Activated CD4-positive, alpha-beta memory T cell treated with anti-CD3 and anti-CD28 coated beads for 36 hours (primary cell): ENCODE measurements at places on chromosomes 4 and X. TPM values are rescaled to one million over a fixed set of nuclear protein-coding genes. Genes with fewer than 3 reads are reported as not detected.
A peak's percentile ranks its signal among the peaks of the same experiment; 100 is the strongest.

DNA sequence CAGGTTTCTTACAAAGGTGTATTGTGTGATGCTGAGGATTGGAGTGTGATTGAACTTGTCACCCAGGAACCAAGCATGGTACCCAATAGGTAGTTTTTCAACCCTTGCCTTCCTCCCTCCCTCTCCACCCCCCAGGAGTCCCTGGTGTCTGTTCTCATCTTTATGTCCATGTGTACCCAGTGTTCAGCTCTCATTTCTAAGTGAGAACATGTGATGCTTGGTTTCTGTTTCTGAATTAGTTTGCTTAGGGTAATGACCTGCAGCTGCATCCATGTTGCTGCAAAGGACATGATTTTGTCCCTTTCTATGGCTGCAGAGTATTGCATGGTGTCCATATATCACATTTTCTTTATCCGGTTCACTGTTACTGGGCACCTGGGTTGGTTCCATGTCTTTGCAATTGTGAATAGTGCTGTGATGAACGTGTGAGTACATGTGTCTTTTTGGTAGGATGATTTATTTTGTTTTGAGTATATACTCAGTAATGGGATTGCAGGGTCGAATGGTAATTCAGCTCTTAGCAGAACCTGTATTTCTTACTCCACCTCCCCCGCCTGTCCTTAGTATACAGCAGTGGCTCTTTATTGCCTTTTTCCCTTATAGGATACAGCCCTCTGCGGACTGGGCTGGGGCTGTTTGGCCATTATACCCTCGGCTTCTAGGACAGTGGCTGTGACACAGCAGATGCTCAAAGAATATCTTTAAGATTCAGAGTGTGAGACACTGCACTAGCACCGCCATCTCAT lies 145.4 kb downstream of the PTTG2 start:
- H3K27ac ChIP-seq: no peak overlapping the region
- peaks cover 24% of the 10 kb centered on the region for H3K36me3 ChIP-seq
- no peak for DNase-seq
- no peaks in the 10 kb centered on the region for H3K27me3 ChIP-seq
- no peak overlapping the region for H3K4me3 ChIP-seq

EVC gene
- 1.7 TPM for total RNA-seq

GRCh38 chr4:37430718-37431416 lies 186.3 kb downstream of the NWD2 start:
- no peaks in the 10 kb centered on the region for H3K36me3 ChIP-seq
- no peak overlapping the region for H3K27ac ChIP-seq
- no peaks in the 10 kb centered on the region for H3K4me1 ChIP-seq
- H3K4me3 ChIP-seq: no peak overlapping the region
- H3K27me3 ChIP-seq: peaks cover 9% of the 10 kb centered on the region
- DNase-seq: no peak

DNA sequence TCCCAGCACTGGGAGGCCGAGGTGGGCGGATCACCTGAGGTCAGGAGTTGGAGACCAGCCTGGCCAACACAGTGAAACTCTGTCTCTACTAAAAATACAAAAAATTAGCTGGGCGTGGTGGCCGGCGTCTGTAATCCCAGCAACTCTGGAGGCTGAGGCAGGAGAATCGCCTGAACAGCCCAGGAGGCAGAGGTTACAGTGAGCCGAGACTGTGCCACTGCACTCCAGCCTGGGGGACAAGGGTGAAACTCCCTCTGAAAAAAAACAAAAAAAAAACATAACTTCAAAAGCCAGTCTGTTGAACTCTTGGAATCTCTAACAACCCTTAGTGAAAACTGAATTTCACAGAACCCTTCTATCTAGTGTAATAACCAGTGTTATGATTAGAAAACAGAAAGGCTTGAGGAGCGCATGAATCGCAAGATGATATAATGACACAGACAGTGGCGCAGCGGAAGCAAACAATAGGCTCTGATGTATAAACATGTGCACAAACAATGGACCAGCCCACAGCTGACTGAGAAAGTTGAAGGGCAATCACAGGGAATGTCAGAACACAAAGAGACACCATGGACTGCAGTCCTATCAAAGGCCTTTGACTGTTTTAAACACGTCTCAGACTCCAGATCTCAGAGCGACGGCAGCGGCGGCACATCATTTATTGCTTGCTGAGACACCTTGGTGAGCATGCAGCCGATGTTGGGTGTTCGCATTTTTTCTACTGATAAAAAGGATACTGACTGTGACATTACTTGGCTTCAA lies 81.6 kb downstream of the NSUN7 start:
- DNase-seq: no peak
- H3K36me3 ChIP-seq: no peaks in the 10 kb centered on the region
- no peaks in the 10 kb centered on the region for H3K27me3 ChIP-seq

DNA sequence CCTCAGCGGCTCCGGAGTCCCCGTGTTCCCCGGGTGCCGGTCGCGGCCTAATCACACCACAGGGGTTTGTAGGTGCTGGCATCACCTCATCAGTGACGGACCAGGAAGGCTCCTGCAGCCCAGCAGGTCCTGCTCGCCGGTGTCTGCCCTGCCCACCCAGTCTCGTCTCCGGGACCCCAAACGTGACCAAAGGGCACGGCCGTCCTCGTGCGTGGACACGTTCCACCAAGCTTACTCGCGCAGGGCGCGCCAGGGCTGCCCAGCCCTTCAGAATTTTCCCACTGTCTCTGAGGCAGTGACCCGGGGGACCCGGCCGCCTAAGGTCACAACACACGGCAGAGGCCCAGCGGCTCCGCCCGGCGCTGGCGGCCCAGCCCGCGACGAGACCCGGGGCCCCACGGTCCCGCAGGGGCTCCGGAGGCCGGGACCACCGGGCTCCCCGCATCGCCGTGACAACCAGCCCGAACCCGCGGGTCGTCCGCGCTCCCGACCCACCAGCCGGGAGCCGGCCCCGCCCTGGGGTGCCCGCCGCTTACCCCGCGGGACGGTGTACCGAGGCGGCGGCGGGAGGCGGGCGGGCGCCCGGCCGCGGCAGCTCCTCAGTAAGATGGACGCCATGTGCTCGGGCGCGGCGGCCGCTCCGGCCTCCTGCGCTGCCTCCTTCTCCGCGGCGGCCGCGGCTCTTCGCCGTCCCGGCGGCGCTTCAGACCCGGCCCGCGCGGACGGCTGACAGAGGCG lies 454 bp downstream of the LETM1 start:
- peak; percentile 29 for DNase-seq
- H3K4me1 ChIP-seq: peaks cover 37% of the 10 kb centered on the region
- H3K27me3 ChIP-seq: no peaks in the 10 kb centered on the region
- H3K27ac ChIP-seq: no peak overlapping the region

DNA sequence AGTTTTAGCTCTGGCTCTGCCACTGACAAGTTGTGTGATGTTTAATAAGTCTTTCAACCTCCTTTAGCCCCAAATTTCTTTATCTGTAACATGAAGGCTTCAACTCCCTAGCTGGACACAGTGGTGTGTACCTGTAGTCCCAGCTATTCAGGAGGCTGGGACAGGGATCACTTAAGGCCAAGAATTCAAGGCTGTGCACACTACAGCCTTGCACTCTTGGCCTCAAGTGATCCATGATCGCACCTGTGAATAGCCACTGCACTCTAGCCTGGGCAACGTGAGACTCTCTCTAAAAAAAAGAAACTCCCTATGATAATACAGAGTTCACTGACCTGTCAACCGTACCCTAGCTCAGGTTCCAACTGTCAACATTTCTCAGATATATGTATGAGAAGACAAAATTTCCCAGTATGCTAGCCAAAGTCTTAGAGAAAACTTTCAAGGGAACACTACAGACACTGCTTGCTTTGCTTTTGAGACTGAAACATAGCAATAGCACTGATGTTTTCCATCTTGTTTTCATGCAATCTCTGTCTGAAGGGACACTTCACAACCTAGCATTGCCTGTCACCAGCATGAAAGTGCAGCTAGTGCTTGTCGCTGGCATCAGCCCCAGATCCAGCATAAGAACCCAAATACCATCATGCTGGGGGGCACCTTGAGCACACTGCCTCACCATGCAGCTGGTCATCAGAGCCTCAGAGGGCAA lies 51.6 kb upstream of the PTPN13 start:
- no peak overlapping the region for H3K4me3 ChIP-seq
- no peaks in the 10 kb centered on the region for H3K36me3 ChIP-seq
- H3K27ac ChIP-seq: no peak overlapping the region
- no peak for DNase-seq
- peaks cover 25% of the 10 kb centered on the region for H3K4me1 ChIP-seq
- H3K27me3 ChIP-seq: no peaks in the 10 kb centered on the region

- no peaks in the 10 kb centered on the region for H3K36me3 ChIP-seq
- no peaks in the 10 kb centered on the region for H3K27me3 ChIP-seq
- peaks cover 4% of the 10 kb centered on the region for H3K4me1 ChIP-seq
- H3K27ac ChIP-seq: no peak overlapping the region
- H3K4me3 ChIP-seq: no peak overlapping the region
- no peak for DNase-seq
Measured at GRCh38 chrX:109997786-109998452, 5.0 kb upstream of the TMEM164 start.

DNA sequence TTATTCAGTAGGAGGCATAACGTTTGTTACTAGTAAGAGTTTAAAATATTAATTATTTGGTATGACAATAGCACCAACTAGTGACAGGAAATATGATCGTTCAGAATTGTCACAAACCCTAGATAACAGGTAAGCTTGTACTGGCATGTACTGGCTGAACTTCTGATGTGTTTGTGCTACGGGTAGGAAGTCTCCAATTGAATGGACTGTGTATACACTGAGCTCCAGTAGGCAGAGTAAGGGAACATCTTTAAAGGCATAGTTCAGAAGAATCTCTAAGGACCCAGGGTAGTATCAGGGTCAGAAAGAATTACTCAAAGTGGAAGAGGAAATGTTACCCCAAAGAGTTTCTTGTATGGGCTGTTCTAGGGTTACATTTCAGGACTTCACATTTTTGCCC lies 230.4 kb downstream of the EDA2R start:
- no peaks in the 10 kb centered on the region for H3K4me1 ChIP-seq
- DNase-seq: no peak
- no peaks in the 10 kb centered on the region for H3K27me3 ChIP-seq
- H3K4me3 ChIP-seq: no peak overlapping the region
- H3K27ac ChIP-seq: no peak overlapping the region

ERCC6L gene
- 10.5 TPM for total RNA-seq

DNA sequence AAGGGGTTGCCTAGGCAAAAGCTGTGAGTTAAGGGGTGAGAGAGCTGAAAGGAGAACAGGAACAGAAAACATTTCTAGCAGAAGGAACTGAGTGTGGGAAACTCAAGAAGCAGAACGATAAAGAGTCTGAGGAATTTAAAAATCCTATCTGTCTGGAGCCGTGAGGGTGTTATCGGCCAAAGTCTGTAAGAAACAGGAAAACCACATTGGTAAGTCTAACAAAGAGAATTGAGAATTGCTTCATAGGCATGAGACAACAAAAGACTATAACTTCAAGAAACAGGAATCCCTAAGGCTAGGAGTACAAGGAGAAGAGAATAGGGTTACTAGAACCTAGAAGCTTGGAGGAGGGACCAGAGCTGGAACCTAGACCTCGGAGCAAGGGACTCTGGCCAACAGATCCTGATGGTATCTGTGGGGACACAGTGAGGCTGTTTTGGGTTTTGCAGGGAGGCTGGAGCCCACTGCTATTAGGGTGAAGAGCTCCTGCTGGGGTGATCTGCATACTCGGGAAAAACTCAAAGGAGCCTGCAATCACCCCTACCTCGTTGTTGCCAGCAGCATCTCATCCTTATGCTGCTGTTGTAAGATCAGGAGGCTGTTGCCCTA lies 175.6 kb downstream of the FBXO8 start:
- no peak overlapping the region for H3K4me3 ChIP-seq
- H3K27me3 ChIP-seq: peaks cover 26% of the 10 kb centered on the region
- DNase-seq: no peak

- no peak for DNase-seq
- no peaks in the 10 kb centered on the region for H3K27me3 ChIP-seq
- H3K36me3 ChIP-seq: peaks cover 14% of the 10 kb centered on the region
Measured at GRCh38 chrX:7108030-7108429, 39.5 kb upstream of the STS start.

SCLT1 gene
- 20.9 TPM for total RNA-seq

SYTL4 gene
- total RNA-seq: not detected

BMX gene
- not detected for total RNA-seq

GRCh38 chr4:20318909-20319277 lies 67.2 kb downstream of the SLIT2 start:
- H3K36me3 ChIP-seq: no peaks in the 10 kb centered on the region
- no peak overlapping the region for H3K4me3 ChIP-seq
- no peaks in the 10 kb centered on the region for H3K27me3 ChIP-seq
- no peak overlapping the region for H3K27ac ChIP-seq
- DNase-seq: no peak

ADH1B gene
- not detected for total RNA-seq

COL4A6 gene
- not detected for total RNA-seq

GRCh38 chrX:86210772-86211171 lies 62.5 kb downstream of the DACH2 start:
- no peak for DNase-seq
- no peaks in the 10 kb centered on the region for H3K27me3 ChIP-seq
- H3K36me3 ChIP-seq: no peaks in the 10 kb centered on the region
- no peak overlapping the region for H3K4me3 ChIP-seq
- no peaks in the 10 kb centered on the region for H3K4me1 ChIP-seq

GRCh38 chrX:19514791-19515614 lies at the start of gene MAP3K15:
TSS of gene MAP3K15 (minus strand) at chrX:19515508. CDS start at chrX:19515261, 247 bp downstream.
- peak within 1 kb of the TSS; percentile 62 for H3K4me3 ChIP-seq
- no peaks in the 10 kb centered on the region for H3K4me1 ChIP-seq
- no peaks in the 10 kb centered on the region for H3K36me3 ChIP-seq
- DNase-seq: peak; percentile 22

ITM2A gene
- total RNA-seq: 87.7 TPM

DNA sequence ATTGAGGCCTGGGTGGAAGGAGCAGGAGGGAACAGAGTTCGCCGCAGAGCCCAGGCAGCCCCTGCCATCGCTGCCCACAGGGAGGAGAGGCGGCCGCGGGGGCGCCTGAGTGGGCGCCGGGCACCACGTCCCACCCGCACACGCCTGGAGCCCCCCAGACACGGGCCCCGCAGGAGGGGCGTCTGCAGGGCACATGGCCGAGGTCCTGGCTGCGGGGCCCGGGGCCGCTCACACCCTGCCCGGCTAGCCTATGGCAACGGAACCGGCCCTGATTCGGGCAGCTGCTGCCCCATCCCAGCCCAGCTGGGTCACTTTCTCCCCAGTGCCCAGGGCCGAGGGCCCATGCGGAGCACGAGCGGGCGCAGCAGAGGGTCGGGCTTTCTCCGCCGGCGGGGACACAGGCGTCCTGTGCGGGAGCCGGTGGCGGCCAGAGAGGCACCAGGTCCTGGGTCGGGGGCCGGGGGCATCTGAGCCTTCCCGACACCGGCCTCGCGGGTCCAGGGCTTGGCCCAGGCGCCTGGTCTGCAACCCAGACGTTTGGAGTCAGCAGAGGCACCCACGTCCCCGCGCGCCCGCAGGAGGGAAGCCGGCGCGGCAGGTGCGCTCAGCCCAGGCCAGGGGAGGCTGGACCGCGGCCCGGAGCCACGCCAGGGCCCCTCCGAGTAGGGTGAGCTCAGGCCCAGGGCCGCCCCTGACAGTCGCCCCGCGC lies 91.2 kb downstream of the FAM53A start:
- peaks cover 8% of the 10 kb centered on the region for H3K27me3 ChIP-seq
- H3K4me1 ChIP-seq: no peaks in the 10 kb centered on the region
- no peak overlapping the region for H3K4me3 ChIP-seq
- peaks cover 6% of the 10 kb centered on the region for H3K36me3 ChIP-seq
